NCI-H1105 (cell line): ENCODE measurements at places on chromosomes 7 and 10.

DNA sequence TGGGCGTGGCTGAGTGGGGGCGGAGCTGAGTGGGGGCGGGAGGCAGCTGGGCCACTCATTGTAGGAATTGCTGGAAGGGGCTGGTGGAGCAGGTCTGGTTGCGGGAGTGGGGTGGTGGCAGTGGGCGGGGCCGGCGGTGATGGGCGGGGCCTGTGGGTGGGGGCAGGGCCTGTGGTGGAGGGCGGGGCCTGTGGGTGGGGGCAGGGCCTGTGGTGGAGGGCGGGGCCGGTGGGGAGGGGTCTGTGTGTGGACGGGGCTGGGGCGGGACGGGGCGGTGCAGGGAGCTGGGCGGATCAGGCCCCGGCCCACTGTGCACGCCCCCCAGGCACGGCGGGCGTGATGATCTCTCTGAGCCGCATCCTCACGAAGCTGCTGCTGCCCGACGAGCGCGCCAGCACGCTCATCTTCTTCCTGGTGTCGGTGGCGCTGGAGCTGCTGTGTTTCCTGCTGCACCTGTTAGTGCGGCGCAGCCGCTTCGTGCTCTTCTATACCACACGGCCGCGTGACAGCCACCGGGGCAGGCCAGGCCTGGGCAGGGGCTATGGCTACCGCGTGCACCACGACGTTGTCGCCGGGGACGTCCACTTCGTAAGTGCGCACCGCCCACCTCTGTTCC is 14.0 kb downstream of the SLC29A4 start:
- DNase-seq = no peak

DNA sequence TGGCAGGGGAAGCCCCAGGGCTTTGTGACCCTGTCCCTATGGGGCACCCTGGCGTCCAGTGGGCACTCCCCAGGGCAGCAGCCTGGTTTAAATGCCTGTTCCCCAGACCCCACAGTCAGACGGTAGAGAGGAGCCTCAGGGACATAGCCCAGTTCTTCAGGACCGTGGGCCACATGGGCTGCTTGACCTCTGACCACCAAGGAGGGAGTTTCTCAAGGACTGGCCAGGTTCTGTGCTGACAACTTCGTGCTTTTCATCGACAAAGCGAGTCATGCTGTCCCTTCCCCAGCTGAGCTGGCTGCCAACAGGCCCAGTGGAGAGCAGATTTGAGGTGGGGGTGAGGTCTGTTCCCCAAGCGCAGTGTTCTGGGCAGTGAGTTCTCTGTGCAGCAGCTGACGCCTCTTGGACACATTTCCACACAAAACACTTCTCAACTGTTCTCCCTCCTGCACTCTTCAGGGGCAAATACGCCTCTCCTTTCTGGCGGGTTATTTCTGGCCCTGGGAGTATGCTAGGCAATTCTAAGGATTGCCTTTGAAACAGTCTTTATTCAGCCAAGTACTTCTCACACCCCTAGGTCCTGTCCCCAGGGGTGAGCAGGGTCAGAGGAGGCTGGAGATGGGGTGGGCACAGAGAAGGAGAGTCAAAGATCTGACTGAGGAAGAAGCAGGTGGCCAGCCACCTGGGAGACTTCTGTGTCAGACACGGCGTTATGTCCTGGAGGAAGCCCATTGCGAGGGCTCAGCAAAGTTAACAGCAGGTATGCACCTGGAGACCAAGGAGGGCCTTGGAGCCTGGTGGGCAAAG is 57.3 kb upstream of the CAMK2B start:
- no peak for DNase-seq

DNA sequence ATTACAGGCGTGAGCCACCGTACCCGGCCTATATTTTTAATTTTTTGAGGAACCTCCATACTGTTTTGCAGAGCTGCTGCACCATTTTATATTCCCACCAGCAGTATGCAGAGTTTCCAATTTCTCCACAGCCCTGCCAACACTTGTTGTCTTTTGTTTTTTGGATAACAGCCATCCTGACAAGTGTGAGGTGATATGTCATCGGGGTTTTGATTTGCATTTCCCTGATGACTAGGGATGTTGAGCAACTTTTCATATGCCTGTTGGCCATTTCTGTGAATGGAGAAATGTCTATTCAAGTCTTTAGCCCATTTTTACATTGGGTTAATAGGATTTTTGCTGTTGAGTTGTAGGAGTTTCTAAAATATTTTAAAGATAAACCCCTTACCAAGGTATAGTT is 22.2 kb downstream of the ENTPD7 start:
- DNase-seq = no peak

- no peak for DNase-seq
Measured at GRCh38 chr7:140719721-140720120, 23.2 kb downstream of the NDUFB2 start.

DNA sequence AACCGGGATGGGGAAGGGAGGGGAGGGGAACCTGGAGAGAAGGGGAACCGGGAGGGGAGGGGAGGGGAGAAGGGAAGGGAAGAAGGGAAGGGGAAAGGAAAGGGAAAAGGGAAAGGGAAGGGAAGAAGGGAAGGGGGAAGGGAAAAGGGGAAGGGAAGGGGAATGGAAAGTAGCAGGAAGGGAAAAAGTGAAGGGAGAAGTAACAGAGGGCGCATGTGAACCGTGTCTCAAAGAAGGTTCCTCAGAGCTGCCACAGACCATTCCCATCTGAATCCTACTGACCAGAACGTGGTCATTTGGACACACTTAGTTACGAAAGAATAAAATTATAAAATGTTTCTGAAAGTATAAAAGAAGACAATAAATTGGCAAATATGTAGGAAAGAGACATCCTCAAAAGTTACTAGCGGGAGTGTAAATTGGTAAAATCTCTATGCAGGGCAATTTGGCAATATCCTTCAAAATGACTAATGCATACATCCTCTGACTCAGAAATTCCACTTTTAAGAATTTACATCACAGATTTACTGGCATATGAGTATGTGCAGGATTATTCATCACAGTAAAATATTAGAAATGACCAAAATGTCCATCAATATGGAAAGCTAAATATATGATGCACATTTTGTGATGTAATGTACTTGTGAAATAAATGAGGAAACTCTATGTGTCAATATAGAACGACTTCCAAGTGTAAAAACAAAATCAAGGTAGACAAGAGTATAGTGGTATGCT is 12.9 kb downstream of the C10orf67 start:
- DNase-seq = no peak
